ENCODE measurements at places on chromosomes 11 and 22.

DNA sequence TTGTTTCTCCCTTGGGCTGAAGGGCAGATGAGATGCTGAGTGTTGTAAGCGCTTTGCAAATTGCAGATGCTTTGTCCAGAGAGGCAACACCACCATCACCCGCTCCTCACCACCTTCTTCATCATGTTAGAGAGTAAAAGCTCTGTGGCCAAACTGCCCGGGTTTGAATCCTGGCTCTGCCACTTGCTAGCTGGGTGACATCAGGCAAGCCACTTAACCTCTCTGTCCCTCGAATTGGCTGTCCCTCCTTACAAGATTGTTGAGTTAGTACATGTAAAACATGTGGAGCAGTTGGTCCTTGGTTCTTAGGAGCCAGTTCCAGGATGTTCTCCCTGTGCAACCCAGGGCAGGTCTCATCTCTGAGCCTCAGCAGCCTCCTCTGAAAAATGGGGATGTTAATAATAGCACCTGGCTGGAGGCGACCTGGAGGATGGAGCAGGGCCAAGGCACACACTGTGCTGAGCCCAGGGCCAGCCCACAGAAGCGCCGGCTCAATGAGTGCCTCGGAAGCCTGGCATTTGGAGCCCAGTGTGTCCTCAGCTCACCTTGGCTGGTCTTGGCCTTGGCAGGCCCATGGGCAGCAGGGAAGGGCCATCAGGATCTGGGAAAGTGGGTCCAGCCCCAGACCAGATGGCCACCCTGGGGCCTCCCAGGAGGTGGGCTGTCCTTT lies 10.5 kb downstream of the C11orf86 start:
- no peak for DNase-seq

DNA sequence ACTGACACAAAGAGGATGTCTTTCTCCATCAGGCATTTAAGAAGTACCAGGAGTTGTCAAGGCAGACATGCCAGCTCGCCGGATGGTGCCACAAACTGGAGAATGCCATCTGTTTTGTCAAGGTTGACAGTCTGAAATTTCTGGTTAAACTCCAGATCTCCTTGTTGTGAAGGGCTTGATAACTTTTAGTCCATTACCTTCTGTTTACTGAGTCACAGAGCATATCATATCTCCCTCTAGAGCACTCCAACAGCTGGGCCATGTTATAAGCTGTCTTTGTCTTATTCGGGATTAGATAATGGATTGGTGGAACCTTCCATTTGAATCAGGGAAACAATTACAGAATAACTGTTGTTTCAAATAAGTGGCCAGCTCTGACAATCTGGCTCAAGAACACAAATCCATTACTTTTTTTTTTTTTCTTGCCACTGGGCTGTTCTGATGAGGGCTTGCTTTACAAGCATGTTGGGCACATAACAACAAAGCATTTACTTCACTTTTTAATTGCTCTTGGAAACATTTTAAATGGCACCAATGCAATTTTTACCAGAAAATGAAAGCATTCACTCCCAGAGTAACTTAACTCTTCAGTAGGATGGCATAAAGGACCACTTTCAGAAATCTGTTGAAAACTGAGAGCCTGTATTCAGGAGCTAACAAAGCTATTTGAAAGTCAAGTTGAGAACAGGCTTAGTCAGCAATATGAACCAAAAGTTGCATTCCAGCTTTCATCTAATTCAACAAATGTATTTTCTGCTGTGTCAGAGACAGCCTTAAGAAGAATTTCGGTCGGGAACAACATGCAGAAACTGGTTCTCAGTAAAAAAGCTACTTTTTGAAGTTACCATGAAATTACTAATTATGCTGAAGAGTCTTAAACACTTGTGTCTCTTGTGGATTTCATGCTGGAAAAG lies 227.6 kb upstream of the PITPNB start:
- no peak for DNase-seq

DNA sequence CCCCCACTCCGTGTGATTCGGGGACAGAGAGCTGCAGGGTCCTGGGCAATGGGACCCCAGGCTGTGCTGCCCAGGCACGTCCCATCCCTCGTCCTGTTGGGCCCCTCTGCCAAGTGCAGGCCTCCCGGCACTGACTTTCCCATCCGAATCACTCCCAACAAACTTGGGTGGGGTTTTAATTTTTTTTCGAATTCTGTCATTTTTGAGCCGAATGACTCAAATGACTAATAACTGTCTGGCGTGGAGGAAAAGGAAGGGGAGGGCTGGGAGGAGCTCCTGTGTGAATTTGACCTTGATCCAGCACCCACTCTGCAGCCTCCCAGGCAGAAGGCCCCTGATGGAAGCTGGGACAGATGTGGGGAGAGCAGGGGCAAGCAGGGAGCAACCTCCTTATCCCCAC lies 1173.2 kb downstream of the BRD1 start:
- DNase-seq, result no peak

- DNase-seq, result no peak
Measured at GRCh38 chr11:74171630-74171968, 510 bp downstream of the PPME1 start.

GRCh38 chr11:115408036-115408921 lies 95.9 kb downstream of the CADM1 start:
- DNase-seq, result no peak

DNA sequence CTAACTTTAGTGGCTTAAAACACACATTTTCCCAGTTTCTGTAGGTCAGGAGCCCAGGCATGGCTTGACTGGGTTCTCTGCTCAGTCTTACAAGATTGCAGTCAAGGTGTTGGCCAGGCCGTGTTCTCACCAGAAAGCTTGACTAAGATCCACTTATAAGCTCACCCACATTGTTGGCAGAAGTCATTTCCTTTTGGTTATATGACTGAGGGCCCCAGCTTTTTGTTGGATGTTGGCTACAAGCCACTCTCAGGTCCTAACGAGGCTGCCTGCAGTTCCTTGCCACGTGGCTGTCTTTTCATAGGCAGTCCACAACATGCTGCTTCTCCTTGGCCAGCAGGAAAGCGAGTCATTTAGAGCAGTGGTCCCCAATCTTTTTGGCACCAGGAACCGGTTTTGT lies 79.3 kb upstream of the CRTAM start:
- no peak for DNase-seq

DNA sequence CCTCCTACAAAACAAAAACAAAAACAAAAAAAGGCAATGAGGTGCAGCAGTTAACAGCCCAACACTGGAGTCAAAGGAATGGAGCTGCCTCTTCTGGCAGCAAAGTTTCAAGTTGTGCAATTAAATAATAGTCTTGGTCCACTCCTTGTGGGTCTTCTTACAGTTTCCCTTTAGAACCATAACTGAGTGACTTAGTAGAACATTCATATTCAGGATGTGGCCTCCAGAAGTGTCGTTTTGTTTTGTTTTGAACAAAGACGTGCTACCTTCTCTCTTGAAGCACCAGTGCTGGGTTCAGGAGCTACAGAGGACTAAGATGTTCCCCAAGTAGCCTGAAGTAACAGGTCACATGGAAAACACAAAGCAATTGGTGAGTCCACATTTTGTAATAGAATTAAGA lies 2.0 kb upstream of the JAML start:
- DNase-seq, result no peak

GRCh38 chr22:20423008-20423905 lies 14.4 kb downstream of the SCARF2 start:
- DNase-seq, result no peak

GRCh38 chr11:100715165-100715761 lies 28.2 kb downstream of the ARHGAP42 start:
- DNase-seq, result no peak

DNA sequence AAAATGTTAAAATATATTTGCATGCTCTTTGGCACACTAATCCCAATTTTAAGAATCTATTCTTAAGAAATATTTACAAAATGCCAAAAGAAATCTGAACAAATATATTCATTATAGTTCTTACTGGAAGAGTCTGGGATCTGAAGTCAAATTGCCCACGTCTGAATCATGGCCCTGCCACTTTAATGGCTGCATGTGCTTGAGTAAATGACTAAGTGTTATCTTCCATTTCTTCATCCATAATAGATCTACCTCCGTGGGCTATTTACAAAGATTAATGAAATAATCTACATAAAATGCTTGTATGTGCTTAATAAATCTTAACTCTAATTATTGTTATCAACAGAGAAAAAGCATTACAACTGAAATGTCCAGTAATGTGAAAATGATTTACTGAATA lies 24.5 kb upstream of the DKK3 start:
- DNase-seq, result no peak

GRCh38 chr11:100823360-100823759 lies 136.3 kb downstream of the ARHGAP42 start:
- DNase-seq, result no peak

DNA sequence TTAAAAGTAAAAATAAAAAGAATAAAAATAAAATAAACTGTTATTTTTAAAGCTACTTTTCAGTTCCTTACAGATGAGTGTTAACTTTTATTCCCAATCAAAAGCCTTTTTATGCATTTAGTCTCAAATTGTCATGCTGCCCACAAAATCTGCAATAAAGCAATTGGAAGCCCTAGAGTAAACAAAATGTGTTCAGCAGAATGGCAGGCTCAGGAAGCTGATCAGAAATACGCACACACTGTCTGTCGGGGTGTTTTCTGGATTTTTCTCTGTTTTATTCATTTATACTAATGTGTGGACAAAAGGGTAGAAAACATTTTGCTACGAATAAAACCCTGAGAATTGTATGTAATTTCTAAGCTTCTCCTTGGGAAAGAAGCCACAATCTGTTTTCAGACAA lies 162.8 kb downstream of the RCN1 start:
- DNase-seq, result no peak
